ENCODE measurements at places on chromosomes 6 and 20. TPM values are rescaled to one million over a fixed set of nuclear protein-coding genes. Genes with fewer than 3 reads are reported as not detected.

The CLPSL2 gene
- not detected for polyA plus RNA-seq

The KCNK5 gene
- polyA plus RNA-seq, result not detected

DNA sequence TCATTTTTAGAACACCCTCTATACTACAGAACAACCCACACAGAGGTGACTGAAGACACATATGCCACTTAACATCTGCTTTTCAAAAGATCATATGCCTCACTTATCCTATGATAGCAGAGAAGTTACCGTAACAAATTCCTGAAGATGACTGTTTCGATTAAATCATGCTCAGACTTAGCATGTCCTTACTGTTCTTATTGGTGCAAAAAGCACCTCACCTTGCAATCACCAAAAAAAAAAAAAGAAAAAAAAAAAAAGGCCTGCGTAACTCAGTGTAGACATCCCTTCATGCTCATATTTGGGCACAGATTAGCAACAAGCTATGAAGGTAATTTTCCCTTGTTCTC, 17.7 kb upstream of the DST start:
- DNase-seq, result no peak

- no peak for DNase-seq
Observed at GRCh38 chr20:11976966-11977365, 59.3 kb downstream of the BTBD3 start.

The MAP7 gene
- polyA plus RNA-seq, result 14.9 TPM

All from keratinocyte (primary cell).